Lower leg skin (tissue), 4 donors: ENCODE measurements at places on chromosomes 4 and X.
A peak's percentile ranks its signal among the peaks of the same experiment; 100 is the strongest.

DNA sequence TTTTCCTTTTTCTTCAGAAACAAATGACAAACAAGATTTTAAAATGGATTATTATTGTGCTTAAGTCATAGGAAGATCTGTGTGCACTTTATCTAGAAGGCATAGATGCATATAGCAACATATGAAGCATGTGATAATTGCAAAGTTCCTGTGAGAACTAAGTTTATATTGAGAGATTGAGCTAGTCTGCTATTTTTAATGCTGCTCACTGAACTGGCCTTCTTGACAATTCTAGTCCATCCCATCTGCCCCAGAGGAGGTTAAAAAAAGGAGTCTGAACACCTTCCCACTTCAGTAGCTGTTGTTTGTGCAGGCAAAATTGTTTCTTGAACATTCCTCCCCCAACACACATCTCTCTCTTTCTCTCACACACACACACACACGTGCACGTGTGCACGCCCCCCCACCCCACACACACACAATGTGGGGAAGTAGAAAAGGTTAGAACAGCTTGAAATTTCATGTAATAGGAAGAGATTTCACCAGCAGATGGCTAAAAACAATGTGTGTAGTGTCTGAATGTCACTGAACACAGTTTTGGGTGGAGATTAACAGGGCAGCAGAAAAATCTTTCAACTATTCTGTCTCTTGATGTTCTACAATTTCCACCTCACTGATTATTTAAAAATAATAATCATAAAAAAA is 108.0 kb downstream of the GPM6A start:
- no peak for DNase-seq

DNA sequence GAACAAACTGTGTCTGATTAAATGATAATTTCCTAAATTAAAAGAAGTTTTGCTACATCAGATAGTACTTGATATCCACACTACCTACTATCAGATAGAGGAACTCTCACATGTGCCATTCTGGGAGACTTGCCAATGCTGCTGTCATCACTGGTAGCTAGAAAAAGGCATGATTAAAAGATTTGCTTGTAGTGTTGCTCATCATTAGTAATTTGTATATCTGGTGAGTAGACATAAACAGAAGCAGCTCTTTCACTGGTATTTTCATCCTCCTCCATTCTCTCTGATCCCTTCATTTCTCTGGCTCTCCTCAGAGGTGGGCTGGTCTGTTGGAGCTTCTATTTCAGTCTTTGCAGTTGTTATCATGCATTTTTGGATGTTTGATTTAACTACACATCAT is 56.0 kb downstream of the SPRY1 start:
- DNase-seq: peak; percentile 85

- DNase-seq: no peak
Measured at GRCh38 chrX:37662181-37662580, 23.4 kb upstream of the XK start.

DNA sequence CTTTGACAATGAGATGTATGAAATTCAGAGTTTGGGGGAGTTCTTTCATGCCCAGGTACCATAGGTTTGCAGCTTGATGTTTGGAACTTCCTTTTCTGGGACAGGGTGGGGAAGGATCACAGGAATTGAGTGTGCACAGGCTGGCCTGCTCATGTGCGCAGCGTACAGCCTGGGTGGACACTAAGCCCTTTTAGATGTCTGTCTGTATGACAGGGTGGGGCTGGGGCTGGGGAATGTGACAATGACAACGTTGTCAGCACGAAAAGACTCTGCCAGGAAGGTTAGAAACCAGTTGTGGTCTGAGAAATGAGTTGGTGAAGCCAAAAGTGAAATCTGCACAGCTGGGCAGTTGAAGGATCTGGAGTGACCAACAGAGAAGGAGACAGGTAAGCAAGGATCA is 47.4 kb downstream of the WWC2 start:
- DNase-seq: no peak

GRCh38 chrX:42399632-42400024 is 378.3 kb downstream of the PPP1R2C start:
- no peak for DNase-seq

DNA sequence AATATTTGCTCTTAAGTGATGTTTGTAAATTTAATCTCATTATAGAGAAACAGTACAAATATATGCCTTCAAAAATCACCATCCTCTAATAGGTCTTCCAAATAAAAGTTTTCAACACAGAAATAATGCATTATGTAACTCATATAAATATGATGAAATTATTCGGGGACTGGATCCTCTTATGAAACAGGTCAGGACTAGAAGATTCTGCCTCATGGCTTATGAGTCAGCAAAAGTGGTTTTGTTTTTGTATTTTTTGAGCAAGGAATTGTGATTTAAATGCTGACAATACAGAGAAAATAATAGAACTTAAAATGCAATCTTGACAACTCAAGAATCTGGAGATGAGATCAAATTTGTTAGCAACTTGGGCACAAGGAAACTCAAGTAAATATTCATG is 179.7 kb upstream of the NDP start:
- DNase-seq: no peak

- DNase-seq: no peak
Measured at GRCh38 chr4:3318561-3319021, 25.8 kb downstream of the RGS12 start.

DNA sequence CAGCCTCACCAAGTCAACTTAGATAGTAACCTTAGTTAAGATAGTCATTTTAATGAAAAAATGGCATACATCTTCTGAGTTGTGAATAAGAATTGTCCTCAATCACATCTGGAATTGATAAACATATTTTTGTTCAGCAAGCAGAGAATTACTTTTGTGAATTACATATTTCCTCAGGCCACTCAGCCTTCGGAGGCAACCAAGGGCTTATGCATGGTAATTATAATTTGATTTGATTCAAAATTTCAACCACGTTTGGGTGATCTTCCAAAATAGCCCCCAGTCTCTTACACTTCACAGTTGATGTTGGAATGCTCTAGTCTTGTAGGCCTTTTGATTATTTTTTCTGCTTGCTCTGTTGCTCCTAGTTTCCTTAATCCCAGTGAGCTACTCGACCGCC is 63.4 kb downstream of the GALNTL6 start:
- no peak for DNase-seq

GRCh38 chrX:9327747-9328145 is 137.1 kb upstream of the TBL1X start:
- no peak for DNase-seq

GRCh38 chr4:11589676-11590075 is 161.0 kb upstream of the HS3ST1 start:
- DNase-seq: no peak
